OCI-LY7 (cell line): ENCODE measurements at places on chromosomes 12 and 14. TPM values are rescaled to one million over a fixed set of nuclear protein-coding genes. Genes with fewer than 3 reads are reported as not detected.
A peak's percentile ranks its signal among the peaks of the same experiment; 100 is the strongest.

- peak; percentile 24 for DNase-seq
These were observed 41.3 kb upstream of the PNMA1 start for GRCh38 chr14:73755434-73756014.

DNA sequence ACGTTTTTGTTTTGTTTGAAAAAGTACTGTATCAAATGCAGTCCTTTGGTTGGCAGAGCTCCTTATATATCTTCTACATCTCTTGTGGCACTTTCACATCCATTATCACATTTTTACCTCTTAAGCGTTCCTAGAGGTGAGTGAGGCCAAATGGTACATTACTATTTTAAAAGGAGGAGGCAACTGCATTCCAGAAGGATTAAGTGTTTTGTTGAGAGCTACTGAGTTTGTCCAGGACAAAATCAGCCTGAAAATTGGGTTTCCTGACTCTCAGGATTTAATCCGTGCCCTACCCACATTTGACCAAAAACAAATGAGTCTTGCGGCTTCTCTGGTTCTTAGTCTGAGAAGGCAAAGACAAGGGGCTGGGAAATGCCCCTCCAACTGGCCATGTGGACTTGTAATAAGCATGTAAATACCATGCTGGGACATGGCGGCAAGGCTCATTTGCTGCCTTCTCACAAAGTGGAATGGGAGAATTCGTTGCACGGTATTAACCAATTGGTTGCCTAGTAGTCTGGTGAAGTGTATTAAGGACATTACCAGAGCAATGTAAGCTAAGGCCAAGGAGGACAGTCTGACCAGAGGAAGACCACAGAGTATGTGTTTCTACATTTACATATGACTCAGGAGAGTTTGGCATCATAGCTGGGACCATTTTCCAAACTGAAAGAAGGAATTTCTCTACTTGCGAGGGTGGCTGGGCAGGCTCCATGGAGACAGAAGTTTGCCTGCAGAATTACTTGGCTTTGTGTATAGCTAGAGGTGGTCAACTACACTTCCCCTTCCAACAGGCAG is 175.8 kb upstream of the PLXNC1 start:
- DNase-seq, result no peak

- DNase-seq, result no peak
These were observed 1.0 kb upstream of the GXYLT1 start for GRCh38 chr12:42145552-42146215.

SLC25A47 gene
- not detected in 2 replicates for total RNA-seq

FOXM1 gene
- 173 and 194 TPM in 2 replicates for total RNA-seq

SDR9C7 gene
- not detected in 2 replicates for total RNA-seq
